ENCODE measurements at places on chromosomes 16 and 17.

- DNase-seq, result no peak
These were observed 46.6 kb upstream of the DOC2B start for GRCh38 chr17:227946-228615.

DNA sequence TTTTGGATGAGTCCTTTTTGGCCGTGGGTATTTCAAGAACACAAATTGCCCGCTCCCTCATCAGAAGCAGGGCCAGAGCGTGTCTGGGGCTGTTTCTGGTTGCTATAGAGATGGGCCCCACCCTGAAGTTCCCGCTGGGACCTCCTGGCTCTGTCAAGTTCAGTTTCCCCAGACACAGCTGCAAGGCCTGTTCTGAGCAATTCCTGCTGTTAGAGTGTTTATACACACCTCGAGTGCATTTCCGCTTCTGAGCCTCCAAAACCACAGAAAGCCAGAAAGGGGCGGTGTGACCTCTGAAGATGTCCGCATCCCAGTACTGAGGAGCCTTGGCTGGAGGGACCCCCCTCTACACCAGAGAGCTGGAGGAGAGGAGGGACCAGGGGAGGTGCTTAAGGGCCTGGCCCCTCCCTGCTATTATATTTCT, 9.3 kb upstream of the WBP2 start:
- DNase-seq, result peak; percentile 68

DNA sequence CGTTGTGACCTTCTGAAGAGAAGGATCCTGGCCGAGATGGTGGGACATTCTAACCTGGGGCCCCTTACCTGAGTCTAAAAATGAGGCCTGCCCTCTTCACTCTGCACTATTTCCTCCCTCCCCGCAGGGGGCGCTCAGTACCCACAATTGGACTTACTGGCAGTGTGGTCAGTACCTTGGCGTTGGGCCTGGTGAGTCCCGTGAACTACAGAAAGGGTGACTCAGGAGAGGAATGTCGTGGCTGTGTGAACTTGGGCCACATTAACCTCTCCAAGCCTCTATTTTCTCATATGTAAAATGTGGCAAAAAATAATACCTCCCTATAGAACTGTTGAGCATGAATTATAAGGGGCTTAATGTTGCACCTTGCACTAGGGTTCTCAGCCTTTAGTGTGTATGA, 3.9 kb downstream of the RSAD1 start:
- peak; percentile 47 for DNase-seq

GRCh38 chr17:45902892-45903346, 8.6 kb downstream of the MAPT start:
- DNase-seq, result no peak

DNA sequence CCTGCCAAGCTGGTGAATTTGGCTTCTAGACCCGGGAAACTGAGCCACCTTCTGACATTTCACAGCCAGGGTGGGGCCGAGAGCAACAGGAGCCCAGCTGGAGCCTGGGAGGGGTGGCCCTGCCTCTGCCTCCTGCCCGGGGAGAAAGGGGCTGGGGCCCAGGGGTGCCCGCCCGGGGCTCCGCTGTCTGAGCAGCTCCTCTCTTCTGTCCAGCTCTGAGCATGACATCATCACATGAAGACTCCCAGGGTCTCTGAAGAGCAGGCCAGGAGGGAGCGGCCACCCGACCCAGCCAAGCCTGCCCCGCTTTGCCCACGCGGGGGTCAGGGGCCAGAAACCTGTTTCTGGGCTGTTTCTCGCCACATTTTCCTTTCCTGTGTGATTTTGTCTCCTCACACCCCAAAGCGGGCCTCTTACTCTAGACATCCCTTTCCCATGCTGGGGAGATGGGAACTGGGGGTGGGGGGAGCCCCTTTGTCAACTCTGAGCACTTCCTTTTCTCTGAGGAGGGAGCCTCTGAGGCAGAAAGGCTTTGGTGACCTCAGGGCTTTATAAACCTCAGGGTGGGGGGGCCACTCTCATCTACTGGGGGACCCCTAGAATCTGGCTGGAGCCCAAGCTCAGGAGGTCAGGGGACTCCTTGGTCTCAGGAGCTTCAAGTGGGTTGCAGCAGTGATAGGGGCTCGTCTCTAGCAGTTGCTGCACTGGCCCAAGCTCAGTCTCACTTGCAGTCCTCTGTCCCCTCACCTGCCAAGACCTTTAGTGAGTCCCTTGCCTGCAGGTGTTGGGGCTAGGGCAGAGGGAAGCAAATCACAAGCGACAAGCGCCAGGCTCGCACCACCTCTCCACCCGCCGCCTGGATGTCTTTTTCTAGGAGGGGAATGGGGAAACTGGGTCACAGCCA, 7.6 kb downstream of the UBALD2 start:
- peak; percentile 83 for DNase-seq

DNA sequence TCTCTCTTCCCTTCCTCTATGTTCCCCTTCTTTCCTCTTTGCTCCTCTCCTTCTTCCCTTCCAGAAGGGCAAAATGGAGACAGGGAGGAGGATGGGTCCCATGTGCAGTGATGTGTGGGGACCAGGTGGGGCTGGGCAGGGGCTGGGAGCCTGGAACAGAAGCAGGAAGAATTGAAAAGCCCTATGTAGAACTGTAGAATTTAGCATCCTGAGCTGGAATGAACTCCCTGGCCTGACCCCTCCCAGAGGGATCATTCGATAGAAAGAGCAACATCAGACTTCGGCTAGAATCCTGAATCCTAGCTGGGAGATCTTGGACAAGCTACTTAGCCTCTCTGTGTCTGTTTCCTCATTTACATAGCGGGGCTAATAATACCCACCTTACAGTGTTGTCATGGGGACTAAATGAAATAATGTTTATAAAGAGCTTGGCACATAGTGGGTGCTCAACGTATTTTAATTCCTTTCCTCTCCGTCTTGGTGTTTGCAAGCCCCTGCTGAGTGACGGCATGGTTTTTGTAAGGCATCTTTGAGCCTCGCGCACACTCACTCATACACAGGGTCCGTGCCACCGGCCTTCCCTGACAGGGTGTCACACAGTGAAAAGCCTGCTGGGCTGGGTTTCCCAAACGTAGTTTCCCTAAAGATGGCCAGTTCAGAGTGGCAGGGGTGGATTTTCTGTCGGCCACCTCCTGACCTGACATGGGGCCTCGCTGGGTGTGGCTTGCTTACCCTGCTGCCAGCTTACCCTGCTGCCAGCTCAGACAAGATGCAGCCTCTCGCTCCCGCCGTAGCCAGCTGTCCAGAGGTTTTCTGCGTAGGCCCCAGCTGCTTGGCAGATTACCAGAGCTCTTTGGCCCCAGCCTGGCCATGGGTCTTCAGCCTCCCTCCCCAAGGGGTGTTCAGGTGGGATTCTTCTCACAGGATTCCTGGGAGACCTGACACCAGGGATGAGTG, 6.1 kb upstream of the ARHGAP23 start:
- no peak for DNase-seq

GRCh38 chr16:73251608-73252007, 203.7 kb upstream of the ZFHX3 start:
- DNase-seq, result no peak

- DNase-seq, result no peak
These were observed 14.8 kb upstream of the KPNB1 start for GRCh38 chr17:47634870-47635269.

DNA sequence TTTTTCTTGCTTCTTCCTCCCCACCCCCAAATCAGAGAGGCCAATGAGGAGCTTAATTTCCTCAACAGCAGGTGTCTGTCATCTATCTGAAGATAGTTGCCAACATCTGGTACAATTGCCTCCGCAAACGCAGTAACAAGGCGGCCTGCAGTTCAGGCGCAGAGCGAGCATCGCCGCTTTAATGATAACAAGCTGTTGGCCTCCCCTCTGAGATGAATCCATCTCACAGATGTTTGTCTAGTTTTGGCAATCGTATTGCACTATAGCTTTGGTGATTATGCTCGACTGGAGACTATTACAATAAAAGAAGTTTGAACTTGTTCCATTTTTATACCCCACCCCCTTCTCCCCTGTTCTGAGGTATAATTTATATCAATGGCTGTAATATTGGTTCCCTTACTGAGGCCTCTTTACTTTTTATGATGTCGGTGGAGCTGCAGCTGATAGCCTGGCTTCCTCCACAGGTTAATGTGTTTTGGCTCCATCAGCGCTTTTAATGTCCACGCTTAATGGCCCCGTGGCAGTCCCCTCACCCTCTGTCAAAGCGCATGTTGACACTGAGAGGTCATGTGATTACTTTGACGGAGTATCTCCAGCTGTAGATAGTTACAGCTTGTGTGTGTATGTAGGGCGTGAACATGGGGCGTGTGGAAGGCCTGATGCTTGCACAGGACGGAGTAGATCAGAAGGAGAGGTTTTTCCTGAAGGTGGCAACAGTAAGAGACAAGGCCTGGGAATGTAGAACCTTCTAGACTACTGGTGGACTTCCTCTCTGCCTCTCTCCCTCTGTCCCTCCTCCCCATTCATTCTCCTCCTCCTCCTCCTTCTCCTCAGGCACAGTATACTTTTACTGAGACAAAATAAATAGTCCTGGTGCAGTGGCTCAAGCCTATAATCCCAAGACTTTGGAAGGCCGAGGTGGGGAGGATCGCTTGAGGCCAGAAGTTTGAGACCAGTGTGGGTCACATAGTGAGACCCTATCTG, 164.7 kb downstream of the MSI2 start:
- no peak for DNase-seq

GRCh38 chr17:44548376-44549230, 8.7 kb upstream of the FZD2 start:
- no peak for DNase-seq
